ENCODE measurements at places on chromosomes 3 and 15.
A peak's percentile ranks its signal among the peaks of the same experiment; 100 is the strongest.

DNA sequence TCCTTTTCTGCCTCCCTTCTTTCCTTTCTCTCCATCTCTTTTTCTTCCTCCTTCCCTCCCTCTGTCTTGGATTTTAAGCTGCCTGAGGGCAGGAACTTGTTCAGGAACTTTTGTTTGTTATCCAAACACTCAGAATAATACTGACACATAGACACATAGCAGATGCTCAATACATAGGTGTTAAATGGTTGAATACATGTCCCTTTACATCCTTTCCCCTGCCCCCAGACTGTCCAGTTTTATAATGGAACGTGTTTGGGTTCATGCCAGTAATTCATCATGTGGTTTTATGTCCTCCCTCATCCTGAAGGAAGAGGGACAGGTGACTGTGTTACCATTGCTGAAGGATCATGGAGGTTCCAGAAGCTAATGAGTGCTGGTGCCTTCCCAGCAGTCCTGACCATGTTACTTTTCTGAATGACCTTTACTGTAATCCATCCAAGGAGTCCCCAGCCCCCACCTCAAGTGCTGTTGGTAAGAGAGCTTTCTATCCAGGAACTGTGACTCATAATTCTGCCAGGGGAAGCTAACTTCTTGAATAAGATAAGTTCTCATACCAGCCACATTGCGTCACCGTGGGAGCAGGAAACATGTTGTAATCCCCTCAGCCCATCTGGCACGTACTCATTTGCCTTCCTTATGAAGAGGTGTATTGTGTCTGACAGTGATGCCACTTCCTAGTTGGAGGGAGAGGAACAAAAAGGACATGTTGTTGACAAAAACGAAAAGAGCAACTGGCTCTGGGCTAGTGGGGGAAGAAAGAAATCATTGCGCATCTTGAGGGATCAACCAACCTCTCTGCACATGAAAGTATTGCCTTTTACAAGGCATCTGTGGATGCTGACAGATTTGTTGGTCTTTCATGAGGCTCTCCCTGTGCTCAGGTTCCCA lies 52.4 kb downstream of the IL1RAP start:
- peak; percentile 4 for DNase-seq

- no peak for DNase-seq
These were observed 62.9 kb upstream of the AGBL1 start for GRCh38 chr15:86016750-86017149.

DNA sequence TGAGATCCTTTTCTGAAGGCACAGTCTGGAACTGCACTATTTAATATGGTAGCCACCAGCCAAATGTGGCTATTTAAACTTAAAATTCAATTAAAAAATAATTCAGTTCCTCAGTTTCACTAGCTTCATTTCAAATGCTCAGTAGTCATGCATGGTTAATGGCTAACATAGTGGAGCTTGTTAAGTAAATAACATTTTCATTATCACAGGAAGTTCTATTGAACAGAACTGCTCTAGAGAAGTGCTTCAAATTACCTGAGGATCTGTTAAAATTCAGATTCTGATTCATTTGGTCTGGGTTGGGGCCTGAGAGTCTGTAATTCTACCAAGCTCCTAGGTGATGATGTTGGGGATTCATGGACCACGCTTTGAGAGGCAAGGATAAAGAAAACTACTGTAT lies 109.6 kb upstream of the THRB start:
- no peak for DNase-seq

DNA sequence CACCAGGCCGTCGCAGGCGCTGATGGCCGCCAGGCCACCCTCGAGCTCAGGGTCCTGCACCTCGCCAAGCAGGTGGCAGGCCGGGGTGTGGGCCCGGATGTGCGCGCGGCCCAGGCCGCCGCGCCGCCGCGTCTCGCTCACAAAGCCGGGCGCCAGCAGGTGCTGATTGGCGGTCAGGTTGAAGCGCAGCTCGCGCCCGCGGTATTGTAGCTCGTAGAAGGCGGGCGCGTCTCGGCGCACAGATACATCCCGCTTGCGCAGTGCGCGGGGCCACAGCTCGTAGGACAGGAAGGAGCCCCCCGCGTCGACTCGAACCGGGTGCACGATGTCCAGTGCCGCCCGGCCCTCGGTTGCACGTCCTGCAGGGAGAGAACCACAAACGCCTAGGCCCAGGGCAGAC lies 11.1 kb downstream of the ADAMTS7 start:
- no peak for DNase-seq

GRCh38 chr3:127654374-127654773 lies 18.4 kb upstream of the ABTB1 start:
- DNase-seq, result no peak

- DNase-seq, result no peak
These were observed 302.2 kb downstream of the TUSC7 start for GRCh38 chr3:117011687-117012250.

GRCh38 chr3:189001559-189001958 lies 170.2 kb upstream of the TPRG1 start:
- DNase-seq, result no peak

- DNase-seq, result no peak
These were observed 22.0 kb downstream of the RBP1 start for GRCh38 chr3:139517321-139518065.

GRCh38 chr3:172938788-172939187 lies 188.3 kb downstream of the ECT2 start:
- DNase-seq, result no peak

- DNase-seq, result no peak
These were observed 74.5 kb upstream of the C15orf61 start for GRCh38 chr15:67446449-67446848.

DNA sequence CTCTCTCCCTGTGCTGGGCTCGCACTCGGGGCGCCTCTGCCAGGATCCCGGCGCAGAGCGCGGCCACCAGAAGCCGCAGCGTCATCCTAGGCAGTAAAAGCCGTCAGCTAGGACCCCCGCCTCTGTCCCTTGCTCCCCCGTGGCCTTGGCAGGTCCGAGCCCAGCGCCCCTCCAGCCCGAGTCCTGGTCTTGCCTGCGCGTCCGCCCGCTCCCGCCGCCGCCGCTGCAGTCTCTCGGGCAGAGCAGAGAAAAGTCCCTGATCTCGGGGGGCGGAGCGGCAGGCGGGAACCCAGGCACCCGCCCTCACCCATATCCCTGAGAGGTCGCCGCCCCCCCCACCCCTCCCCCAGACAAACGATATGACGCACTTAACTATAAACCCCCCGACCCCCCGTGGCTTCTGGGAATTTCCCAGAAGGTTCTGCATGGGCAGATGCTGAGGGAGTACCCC lies at the start of gene COL7A1:
COL7A1 (minus strand) TSS at position 255 of the 451 bp plus-strand sequence; CDS start at position 85, 170 bp downstream.
- DNase-seq, result no peak

GRCh38 chr15:65987100-65987499 lies 117.8 kb downstream of the RAB11A start:
- no peak for DNase-seq

- DNase-seq, result no peak
These were observed 47.8 kb downstream of the ATP2B2 start for GRCh38 chr3:10457560-10457959.

DNA sequence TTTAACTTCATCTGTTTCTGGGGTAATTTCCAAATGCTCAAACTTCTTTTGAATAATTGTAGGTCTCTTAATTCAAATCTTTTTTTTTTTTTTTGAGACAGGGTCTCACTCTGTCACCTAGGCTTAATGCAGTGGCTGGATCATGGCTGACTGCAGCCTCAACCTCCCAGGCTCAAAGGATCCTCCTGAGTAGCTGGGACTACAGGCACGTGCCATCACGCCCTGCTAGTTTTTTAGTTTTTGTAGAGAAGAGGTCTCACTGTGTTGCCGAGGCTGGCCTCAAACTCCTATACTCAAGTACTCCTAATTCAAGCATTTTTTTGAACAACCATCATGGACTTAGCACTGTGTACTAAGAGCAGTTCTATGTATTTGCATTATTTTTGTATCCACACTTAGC lies 3.8 kb upstream of the SIAH2 start:
- no peak for DNase-seq

DNA sequence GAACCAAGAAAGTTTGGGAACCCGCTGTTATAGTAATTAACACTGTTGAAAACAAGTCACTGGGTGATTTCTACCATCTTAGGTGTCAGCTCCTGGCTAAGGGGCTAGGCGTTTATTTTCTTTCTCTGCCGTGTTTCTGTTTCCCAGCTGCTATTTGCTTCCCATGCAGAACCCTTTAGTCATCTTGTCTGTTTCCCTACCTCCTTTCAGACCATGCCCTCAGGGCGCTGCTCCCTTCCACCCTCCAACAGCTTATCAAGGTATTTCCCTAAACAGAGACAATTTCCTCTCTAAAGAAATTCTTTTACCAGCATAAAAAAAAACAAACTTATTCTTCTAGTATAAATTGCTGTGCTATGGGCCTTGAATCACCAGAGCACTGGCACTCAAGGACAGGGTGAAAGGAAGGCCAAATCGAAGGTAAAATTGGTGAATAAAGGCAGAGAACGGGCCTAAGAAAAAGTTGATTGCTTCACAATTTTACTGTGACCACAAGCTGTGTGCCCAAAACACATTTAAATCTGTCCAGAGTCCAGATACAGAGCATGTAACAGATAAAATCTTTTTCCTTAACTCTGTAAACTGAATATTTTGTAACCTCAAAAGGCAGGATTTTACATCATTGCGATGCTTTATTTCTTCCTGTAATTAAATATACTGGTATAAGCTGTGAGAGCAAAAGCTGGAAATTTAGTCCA lies 319.2 kb downstream of the ZNF621 start:
- DNase-seq, result no peak

Measured in activated naive CD8-positive, alpha-beta T cell treated with anti-CD3 and anti-CD28 coated beads, Interleukin-2, amount 50 U/mL, for 16 hours (primary cell).